ENCODE measurements at places on chromosomes 1 and 21.

DNA sequence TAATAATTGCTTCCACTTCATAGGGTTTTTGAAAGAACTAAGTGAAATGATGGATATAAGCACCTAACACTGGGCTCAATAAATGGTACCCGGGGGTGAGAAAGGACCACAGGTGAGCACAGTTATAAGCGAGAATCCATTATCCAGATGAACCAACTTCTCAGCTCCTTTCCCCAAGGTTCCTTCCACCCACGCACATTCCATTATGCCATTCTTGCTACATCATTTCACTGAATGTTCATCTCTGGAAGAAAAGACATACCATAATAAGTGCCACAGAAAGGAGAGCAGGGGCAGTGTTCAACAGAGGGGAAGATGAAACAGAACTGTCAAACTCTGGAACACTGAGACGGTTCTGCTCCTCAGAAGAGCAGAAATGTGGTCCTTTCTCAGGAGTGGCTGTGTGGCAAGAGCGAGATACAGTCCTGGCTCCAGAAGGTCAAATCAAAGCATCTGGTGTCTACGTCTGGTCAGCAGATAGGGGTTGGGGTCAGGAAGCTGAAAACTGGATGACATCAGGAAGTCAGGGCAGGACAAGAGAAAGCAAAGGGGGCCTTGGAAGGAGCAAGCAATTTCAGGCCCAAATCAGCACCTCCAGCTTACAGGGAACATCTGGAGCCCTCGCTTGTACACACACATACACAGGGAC is 255.4 kb upstream of the TMEM51 start:
- DNase-seq, result no peak

DNA sequence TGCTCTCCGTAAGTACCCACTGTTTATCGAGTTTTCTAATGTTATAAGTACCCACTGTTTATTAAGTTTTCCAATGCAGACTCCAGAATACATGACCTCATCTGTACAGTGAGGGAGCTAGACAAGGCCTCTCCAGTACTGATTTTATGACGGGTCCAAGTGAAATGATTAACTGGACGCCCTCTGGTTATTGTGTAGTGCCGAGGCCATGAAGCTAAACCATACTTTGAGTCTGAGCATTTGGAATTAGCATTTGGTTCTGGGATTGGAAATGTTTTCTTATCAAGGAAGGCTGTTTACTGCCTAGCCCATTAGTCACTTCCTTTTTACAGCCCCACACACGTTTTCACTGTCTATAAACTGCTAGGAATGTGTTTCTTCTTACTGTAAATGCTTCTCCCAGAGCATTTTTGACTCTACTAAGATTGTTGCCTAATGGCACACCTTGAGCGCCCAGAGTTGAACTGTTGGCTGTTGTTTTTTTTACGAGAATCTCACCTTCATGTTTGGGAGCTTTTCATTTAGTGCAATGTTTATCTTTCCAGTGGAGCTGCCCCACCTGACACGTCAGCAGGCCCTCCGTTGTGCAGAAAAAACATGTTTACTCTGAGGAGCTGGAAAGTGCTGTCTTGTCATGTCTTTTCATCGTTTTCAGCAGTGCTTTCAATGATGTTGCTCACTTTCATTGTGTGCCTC is 26.9 kb downstream of the SPATA46 start:
- DNase-seq, result peak; percentile 85

- peak; percentile 36 for DNase-seq
Measured at GRCh38 chr1:228271701-228272251, 63.9 kb downstream of the OBSCN start.

- DNase-seq, result no peak
Measured at GRCh38 chr1:90510143-90510542, 207.0 kb downstream of the BARHL2 start.
